ENCODE measurements at places on chromosomes 12 and 14.

DNA sequence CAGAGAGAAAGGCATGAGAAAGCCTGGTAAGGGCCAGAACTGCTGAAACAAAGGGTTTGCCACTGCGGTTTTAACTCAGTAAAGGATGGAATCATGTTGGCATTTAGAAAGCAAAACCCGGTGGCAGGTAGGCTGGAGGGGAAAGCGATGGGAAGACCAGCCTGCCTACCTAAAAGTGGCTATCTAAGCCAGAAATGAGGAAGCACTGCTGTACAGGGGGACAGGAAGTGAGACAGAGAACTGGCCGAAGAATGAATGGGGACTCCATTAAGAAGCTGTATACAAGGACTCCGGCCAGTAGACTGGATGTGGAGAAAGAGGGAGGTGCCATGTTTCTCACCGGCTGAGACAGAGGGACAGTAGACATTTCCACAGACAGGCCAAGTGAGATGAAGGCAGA lies 48.2 kb downstream of the PPM1H start:
- DNase-seq, result no peak

DNA sequence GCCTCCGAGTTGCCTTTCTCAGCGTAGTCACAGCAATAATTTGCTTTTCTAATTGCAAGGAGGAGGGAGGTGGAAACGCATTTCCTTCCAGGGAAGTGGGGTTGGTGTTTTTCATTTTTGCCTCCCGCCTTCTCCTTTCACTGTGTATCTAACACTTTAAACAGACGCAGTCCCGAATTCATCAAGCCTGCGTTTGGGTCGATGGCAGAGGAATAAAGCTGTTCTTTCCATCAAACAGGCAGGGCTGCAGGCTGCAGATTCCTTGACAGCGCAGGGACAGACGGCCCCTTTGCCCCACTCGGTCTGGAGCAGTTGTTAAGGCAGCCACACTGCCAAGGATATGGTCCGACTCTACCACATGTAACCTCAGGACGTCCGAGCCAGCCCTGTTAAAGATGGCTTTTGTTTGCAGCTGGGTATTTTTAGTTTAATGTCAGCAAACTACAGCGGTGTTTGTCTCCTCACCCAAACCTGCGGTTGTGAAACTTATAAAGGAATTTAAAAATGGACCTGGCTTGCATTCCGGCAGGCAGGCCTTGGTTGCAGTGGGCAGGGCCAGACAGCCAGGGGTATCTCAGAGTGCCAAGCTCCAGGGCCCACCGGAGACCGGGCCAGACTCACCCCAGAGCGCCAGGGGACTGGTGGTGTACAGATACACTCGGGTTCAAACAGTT lies 2.1 kb downstream of the CHST11 start:
- no peak for DNase-seq

DNA sequence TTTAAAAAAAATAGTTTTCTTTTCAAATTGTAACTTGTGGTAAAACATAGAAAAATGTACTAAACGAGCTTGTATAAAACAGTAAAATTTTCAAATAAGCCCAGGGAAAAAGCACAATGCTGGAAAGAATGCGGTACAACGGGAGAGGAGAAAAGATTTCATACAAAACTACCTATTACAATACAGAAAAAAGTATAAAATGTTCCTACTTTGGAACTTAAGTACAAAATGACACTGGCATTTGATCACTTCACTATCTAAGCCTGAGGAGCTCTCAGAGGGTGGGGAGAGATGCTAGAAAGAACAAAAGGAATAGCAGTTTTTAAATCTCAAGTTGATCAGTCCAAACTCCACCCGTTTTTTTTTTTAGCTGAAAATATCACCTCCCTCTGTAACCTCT lies 39.5 kb upstream of the COL2A1 start:
- DNase-seq, result no peak

DNA sequence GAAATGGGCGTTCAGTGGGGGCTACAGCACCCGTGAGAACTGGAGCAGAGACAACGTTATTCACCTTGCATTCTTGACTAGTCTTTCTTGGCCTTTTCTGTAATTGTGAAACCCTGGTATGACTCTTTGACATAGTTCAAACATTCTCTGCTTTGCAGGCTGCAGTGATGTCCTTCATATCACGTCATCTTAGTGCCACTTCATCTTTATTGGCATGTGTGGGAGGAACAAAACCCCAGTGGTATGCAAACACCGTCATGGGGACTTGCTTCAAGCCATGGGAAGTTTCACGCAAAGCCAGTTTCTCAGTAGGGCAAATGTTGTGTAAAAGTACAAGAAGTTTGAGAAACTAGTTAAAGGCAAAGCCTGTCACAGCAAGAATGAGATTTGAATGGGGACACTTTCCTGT lies 20.2 kb upstream of the DUSP16 start:
- DNase-seq, result peak; percentile 54

DNA sequence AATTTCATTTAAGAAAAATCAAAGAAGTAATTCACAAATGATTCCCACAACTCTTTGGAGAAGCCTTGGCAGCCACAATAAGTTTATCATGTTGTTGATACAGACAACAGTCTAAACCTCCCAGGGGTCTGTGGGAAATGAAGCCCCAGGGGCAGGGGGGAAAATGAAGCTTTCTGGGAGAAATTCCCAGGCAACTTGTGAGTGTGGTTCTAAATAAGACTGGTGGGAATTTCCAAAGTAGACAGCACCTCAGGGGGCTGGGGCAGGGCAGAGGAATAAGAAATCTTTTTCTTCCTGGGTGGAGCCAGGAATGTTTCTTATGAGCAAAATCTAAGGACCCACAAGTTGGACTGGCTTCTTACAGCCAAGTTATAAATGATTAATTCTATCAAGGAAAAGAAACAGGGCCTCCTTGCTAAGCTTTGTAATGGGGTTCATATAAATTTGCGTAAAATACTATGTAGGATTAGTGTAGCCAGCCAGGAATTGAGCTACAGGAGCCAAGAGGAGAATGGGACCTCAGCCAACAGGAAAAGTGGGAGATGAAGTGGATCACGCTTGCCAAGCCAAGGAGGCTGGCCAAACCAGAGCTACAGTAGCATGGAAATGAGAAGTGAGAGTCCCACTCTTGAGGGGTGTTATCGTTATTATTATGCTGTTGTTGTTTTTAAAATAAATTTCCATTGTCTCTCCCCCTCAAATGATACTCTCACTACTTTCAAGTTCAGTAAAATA lies 182.9 kb upstream of the FAR2 start:
- no peak for DNase-seq

DNA sequence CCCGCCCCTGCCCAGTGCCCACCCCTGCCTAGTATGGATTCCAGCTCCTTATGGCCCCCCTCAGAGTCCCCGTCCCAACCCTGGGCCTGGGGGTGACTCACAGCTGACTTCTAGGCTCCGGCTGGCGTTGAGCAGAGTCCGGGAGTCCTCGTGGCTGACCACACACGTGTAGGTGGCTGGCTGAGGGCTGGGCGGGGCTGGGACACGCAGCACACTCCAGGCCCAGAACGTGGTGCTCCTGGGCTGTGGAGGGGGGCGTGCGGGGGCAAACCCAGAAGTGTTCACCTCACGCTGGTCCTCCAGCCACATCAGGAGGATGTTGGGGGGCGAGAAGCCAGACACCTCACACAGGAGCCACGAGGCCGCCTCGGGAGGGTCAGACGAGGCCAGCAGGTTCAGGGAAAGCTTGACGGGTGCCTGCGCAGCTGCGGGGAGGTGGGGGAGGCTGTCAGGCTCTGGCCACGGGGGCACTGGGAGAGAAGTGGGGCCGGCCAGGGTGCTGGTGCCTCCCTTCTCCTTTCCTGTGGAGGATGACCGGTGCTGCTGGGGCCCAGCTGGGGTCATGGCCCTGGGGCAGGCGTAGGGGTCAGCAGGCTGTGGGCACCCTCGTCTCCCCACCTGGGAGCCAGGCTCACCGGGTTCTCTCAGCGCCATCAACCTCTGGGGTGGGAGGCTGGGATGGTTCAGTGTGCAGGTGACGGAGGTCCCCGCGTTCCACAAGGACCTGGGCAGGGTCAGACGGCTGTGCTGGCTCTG lies 314.1 kb downstream of the TMEM121 start:
- no peak for DNase-seq

- DNase-seq, result no peak
Observed at GRCh38 chr12:123520567-123521474, 12.7 kb downstream of the RILPL1 start.
